ENCODE measurements at places on chromosomes 12 and 14.

DNA sequence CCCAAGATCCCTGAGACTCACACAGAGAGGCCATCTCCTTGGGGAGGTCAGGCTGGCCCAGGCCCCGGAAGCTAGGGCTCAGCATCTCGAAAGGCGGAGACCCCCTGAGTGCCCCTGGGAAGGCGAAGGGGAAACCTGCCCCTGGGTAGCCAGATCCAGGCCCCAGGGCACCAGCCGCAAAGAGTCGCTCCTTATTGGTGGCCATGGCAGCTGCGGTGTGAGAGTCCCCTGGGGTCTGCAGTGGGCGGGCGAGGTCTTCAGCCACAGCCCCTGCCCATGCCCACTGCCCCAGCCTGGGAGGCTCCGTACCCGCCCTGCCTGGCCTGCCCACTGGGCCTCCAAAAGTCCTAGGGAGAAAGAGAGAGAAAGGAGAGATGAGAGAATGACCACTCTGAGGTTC is 4.7 kb downstream of the RARG start:
- DNase-seq: no peak

- DNase-seq: no peak
Observed at GRCh38 chr12:58139894-58140293, 198.5 kb downstream of the ATP23 start.

GRCh38 chr14:34181338-34181737 is 230.5 kb upstream of the EGLN3 start:
- DNase-seq: no peak

DNA sequence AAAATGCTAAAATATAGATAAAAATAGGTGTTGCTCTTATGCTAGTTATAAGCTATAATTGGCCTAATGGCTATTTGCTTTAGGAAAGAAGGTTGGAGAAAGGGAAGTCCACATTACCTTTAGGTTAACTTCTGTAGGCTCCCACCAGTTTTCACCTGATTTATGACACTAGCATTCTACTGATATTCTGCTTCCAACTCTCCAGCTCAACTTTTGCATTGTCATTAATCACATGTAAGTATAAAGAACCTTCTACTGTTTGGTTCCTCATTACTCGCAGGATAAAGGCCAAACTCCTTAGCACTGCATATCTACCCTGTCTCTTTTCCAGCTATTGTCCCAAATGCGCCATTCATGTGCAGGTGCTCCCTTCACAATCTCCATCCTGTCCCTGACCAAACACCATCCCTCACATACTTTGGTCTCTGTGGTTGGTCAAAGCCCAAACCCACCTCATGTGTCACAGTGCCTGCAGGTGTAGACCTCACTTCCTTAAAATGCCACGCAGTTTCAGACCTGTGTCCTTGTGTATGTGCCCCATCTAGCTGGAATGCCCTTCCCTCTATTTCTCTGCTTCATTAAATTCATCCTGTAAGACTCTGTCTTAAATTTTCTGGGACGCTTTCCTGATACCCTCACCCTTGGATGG is 3.3 kb downstream of the DDHD1 start:
- no peak for DNase-seq

- DNase-seq: no peak
Observed at GRCh38 chr12:29245246-29245645, 96.2 kb downstream of the FAR2 start.

GRCh38 chr14:21095430-21096205 is 2.8 kb downstream of the ZNF219 start:
- DNase-seq: no peak

GRCh38 chr14:46573498-46573897 is 78.1 kb downstream of the RPL10L start:
- DNase-seq: no peak

DNA sequence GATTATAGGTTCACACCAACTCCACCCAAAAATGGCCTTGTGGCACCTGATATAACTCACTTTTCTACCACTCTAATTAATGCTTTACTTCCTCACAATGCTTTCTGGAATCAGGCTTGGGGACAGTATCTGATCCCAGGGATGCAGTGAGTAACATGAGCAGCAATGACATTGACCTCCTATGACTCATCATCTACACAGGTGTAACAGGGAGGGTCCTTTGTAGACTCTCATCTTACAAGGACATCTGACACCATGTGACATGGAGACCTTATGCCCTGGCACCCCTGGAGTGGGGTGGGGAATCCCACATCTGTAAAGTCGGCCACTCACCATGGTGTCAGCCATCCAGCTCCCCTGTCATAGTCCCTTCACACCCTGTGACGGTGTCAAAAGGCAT is 586.4 kb downstream of the MED13L start:
- no peak for DNase-seq

DNA sequence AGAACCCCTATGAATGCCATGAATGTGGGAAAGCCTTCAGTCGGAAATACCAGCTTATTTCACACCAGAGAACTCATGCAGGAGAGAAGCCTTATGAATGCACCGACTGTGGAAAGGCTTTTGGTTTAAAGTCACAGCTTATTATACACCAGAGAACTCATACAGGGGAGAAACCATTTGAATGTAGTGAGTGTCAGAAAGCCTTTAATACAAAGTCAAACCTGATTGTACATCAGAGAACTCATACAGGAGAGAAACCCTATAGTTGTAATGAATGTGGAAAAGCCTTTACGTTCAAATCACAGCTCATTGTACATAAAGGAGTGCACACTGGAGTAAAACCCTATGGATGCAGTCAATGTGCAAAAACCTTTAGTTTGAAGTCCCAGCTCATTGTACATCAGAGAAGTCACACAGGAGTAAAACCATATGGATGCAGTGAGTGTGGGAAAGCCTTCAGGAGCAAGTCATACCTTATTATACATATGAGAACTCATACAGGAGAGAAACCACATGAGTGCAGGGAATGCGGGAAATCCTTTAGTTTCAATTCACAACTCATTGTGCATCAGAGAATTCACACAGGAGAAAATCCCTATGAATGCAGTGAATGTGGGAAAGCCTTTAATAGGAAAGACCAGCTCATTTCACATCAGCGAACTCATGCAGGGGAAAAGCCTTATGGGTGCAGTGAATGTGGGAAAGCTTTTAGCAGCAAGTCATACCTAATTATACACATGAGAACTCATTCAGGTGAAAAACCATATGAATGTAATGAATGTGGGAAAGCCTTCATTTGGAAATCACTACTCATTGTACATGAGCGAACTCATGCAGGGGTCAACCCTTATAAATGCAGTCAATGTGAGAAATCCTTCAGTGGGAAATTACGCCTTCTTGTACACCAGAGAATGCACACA is 22.3 kb downstream of the ZNF268 start:
- no peak for DNase-seq

- no peak for DNase-seq
Observed at GRCh38 chr12:132181570-132182200, 37.4 kb downstream of the NOC4L start.

DNA sequence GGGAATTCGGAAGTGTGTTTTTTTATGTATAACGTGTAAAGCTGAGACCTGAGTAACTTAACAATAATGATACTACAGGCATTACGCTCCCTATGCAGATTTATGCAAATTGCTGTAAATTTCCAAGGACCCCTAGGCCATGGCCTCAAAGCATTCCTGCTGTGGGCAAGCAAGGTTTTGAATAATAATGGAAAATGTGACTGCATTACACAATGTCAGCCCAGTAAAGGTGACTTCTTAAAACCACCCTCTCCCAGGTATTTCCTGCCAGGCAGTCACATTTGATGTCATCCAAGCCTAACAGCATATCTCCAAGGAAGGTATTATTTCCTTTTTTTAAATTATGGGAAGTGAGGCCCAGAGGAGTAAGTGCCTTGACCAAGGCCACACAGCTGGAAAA is 621.0 kb downstream of the BCL11B start:
- DNase-seq: no peak

DNA sequence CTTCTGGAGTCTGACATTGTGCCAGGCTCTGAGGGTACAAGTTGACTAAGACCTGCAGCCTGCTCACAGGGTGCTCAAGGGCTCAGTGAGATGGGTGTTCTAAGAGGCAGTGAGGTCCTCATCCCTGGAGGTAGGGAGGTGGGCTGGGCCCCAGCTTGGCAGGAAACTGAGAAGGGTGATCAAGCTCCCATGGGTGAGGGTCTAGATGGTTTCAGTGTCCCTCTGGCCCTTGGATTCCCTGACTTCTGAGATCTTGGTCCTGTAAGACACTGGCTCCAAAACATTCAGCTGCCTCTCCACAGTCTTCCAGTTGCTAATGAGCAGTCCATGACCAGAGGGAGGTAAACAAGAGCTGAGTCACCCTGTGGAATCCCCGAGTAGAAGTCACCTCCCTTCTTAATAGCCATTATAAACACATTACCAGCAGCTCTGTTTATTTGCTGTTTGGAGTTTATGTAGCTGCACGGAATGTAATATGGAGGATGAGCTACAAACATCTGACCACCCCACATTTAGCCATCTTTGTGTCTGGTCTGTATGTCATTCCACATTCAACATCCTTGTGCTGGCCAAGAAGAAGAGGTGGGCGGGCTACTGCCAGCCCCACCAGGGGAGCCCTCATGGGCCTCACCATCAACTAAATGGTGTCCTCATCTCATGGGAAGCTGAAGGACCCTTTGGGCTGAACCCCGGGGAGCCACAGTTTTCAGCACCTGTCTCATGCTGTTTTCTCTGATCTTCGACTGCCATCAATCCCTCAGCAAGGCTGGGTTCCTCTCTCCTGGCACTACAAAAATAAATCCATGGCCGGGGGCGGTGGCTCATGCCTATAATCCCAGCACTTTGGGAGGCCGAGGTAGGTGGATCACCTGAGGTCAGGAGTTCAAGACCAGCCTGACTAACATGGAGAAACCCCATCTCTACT is 37.2 kb upstream of the BDKRB2 start:
- no peak for DNase-seq

GRCh38 chr12:1367331-1368291 is 226.8 kb downstream of the FBXL14 start:
- no peak for DNase-seq

GRCh38 chr12:105713606-105714305 is 383.3 kb downstream of the C12orf75 start:
- DNase-seq: no peak

- no peak for DNase-seq
Observed at GRCh38 chr14:74207943-74208342, 31.3 kb upstream of the VSX2 start.

GRCh38 chr12:121511916-121512315 is 68.9 kb downstream of the KDM2B start:
- DNase-seq: no peak

- DNase-seq: no peak
Observed at GRCh38 chr12:128791395-128792322, 32.1 kb downstream of the SLC15A4 start.

DNA sequence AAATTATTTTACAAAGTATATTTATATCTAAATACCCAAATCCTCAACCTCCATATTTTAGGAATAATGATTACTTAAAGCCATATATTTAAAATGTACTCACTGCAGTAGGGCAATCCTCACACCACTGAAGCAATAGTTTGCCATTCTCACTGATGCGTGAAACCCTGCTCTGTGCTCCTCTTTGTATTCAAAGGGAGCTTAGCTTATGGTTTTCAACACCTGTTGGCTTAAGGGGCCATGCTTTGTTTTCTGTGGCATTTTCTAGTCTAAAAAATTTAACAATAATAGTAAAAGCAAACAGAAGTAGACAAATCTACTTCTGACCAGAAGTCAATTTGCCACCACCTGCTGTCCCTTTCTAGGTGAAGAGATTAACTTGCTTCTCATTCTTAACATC is 294.6 kb downstream of the FLRT2 start:
- DNase-seq: no peak

GRCh38 chr12:5416571-5416970 is 15.3 kb upstream of the NTF3 start:
- no peak for DNase-seq

GRCh38 chr14:85415015-85415712 is 114.8 kb upstream of the FLRT2 start:
- DNase-seq: no peak

- DNase-seq: no peak
Observed at GRCh38 chr14:39033371-39033770, 69.7 kb downstream of the SEC23A start.

DNA sequence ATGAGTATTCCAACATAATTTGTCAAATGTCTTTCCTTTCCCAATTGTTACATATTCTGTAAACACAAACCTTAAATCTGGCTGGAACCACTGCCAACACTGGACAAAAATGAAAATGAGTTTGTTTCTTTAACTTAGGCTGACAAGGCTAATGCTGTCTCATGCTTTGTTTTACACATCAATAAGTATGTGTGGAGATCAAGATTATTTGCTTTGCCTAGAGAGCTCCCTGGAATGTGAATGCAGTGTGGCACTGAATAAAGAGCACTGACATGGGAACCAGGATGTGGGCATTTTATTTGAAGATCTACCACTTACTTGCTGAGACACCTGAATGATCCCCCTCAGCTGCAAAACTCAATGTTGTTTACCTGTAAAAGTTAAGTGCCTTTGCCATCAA is 61.7 kb downstream of the RALGAPA1 start:
- no peak for DNase-seq

- DNase-seq: no peak
Observed at GRCh38 chr12:122137681-122138080, 36.3 kb downstream of the IL31 start.

GRCh38 chr12:58841058-58841798 is 79.1 kb downstream of the LRIG3 start:
- no peak for DNase-seq

DNA sequence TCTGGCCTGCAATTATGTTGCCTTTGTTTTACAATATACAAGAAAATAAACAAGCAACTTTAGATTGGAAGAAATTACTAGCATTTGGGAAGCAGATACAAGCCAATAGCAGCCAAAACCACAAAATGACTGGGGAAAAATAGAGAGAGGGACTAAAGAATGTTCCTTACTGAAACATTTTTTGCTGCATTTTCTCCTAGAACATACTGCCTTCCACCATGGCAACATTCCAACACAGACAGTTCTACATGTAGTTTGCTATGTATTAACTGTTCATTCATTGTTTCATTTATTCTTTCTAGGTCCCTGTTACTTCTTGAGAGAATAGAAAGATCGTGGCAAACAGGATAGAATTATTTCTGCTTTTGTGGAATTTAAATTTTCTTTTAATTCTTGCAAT is 530.2 kb downstream of the RPS29 start:
- no peak for DNase-seq

DNA sequence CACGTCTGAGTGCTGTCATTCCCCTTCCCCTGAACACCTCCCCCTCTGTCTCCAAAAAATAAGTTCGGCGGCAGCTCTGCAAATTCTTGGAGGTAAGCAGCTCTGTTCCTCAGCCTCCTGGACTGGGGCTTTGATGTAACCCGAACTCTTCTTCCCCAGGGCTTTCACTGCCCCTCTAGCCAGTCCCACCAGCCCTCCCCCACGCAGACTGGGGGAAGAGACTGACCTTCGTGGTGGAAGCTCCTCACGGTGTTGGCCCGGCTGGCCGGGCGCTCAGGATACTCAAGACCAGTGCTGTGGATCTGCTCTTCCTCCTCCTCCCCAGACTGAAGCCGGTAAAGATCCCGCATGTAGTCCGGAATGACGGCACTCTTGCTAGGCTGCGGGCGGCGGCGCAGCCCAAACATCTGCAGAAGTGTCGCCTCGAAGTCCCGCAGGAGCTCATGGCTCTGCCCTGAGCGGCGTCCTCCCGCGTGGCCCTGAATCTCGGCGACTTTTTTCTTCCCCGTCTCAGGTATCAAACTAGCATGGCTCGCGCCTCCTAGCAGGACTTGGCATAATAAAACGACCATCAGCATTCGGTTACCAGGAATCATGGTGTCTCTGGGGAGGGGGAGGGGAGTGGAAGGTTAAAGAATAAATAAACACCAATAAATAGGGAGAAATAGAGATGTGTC is 4.9 kb downstream of the BMP4 start:
- no peak for DNase-seq

- no peak for DNase-seq
Observed at GRCh38 chr14:29757711-29758233, 169.9 kb downstream of the PRKD1 start.

Measured in activated T-helper 1 cell treated with Interleukin-2 at 50 U/mL for 16 hours (primary cell).